ENCODE measurements at places on chromosomes 6 and 20.
A peak's percentile ranks its signal among the peaks of the same experiment; 100 is the strongest.

GRCh38 chr6:41371992-41372831 lies 36.8 kb downstream of the NCR2 start:
- peak; percentile 34 for DNase-seq

DNA sequence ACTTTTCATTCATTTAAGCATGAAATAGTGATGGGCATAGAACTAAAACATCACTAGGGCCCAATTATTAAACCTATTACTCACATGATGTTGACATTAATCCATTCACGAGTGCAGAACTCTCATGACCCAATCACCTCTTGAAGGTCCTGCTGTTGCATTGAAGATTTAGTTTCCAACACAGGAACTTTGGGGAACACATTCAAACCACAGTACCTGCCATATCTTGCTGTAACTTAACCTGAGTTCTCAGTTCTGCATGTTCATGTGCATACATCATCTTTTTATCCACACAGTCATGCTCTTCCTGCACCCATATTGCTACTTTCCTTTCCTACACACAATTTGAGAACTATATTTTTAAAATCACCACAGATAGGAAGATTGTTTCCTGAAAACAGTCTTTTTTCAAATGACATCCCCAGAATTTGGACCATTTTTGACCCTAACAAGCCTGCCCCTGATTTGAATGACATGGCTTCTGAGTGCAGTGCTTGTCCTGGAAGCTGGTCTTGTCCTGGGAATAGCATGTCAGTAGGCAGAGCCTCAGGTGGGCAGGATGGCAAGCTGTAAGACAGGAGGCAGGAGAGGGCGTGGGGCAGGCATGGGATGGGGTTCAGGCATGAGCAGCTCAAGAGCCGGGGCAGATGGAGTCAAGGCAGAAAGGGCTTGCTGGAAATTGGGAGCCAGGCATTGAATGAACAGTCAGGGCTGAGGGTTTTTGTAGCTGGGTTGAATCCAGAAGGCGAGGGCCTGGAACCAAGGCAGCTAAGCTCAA lies 49.2 kb upstream of the FOXC1 start:
- DNase-seq, result no peak

GRCh38 chr6:118781897-118782296 lies 112.1 kb upstream of the ASF1A start:
- DNase-seq, result no peak

GRCh38 chr20:26308961-26309360 lies 612.3 kb upstream of the ZNF337 start:
- no peak for DNase-seq
